ENCODE measurements at places on chromosomes 1 and 21.

- no peak for DNase-seq
These were observed 30.5 kb upstream of the AHCYL1 start for GRCh38 chr1:109954041-109954512.

DNA sequence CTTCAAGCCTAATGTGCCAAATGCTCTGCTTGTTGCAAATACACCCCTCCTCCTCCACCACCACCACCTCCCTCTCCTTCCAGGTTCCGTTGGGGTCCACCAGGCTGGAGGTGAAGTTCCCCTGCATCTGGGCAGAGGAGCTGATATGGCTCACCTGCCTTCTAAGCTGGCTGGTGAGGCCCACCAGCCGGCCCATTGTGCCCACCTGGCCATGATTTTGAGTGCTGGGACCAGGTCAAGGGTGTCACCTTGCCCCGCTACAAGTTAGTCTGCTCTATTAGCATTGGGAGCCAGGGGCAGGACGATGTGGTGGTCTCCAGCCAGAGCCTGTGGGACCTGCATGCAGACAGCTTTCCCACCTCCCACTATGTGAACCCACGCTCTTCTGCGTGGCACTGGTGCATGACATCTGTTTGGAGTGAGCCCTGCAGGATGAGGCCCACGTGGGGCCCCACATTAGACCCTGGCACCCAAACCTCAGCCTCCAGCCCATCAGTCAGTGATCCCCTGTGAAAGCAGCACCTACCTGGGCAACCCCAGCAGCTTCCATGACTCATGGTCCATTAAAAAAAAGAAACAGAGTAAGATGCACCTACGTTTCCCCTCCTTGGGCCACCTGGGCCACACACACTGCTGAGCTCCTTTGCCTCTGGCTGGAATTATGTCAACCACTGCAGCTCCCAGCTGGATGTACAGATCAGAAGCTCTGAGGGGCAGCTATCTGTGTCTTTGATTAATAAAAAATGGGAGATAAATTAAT lies 15.6 kb upstream of the CDCP2 start:
- DNase-seq: no peak

DNA sequence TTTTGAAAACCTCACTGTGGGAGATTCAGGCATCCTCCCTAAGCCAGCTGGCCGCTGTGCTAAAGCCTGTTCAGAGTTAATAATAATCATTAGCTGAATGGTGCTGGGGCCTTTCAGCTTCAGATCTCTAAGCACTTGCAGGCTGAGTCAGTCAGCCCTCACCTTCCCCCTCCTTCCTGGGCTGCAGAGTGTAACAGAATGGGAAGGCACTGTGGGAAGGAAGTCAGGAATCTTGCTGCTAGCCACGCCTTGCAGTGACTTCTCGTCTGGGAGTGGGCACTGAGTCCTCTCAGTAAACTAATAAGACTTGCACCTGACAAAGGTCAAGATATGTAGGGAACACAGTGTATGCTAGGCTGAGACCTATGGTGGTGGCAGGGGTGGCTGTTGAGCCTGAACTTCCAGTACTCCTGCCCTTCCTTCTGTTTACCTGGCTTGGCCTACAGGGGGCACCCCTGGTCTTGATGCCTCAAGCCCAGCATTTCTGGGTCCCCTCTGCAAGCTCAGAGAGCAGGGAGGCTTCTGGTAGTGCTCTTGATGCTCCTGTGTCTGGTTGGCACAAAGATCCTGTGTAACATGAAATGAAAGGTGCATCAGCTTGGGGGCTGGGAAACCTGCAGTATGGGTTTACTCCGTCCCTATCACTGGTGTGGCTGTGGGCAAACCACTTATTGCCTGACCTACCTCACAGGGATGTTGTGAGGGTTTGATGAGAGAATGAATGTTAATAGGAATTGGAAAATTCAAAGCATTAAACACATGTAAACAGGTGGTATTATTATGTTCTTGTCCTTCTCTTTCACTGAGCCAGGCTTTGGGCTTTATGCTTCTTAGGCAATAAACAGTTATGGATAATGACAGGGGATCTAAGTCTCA lies 6.0 kb downstream of the CYB561D1 start:
- peak; percentile 61 for DNase-seq

- no peak for DNase-seq
These were observed 22.1 kb downstream of the CRYAA start for GRCh38 chr21:43190951-43191350.

DNA sequence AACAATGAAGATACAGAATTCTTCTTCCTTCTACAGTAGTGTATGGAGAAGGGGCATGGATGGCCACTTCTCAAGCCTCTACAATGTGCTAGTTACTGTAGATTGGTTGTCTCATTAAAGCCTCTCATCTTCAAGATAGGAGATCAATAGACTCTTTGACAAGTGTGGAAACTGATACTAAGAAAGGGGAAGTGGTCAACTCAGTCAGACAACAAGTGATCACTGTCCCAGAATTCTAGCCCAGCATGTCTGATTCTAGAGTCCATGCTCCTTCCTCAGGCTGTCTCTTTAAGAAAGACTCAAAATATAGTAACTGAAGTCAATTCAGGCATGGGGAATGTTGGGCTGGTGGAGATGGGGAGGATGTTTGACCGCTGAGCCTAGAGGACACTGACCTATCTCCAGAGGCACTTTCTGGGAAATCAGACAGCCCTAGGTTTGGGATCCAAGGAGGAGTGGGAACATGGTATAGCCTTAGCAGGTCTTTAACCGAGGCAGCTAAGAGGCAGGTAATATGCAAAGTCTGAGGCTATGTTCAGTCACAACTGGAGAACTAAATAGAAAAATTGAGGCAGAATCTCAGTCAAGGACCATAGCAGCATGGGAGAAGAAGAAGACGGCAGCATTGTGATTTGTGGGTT lies 39.3 kb upstream of the EYA3 start:
- no peak for DNase-seq

DNA sequence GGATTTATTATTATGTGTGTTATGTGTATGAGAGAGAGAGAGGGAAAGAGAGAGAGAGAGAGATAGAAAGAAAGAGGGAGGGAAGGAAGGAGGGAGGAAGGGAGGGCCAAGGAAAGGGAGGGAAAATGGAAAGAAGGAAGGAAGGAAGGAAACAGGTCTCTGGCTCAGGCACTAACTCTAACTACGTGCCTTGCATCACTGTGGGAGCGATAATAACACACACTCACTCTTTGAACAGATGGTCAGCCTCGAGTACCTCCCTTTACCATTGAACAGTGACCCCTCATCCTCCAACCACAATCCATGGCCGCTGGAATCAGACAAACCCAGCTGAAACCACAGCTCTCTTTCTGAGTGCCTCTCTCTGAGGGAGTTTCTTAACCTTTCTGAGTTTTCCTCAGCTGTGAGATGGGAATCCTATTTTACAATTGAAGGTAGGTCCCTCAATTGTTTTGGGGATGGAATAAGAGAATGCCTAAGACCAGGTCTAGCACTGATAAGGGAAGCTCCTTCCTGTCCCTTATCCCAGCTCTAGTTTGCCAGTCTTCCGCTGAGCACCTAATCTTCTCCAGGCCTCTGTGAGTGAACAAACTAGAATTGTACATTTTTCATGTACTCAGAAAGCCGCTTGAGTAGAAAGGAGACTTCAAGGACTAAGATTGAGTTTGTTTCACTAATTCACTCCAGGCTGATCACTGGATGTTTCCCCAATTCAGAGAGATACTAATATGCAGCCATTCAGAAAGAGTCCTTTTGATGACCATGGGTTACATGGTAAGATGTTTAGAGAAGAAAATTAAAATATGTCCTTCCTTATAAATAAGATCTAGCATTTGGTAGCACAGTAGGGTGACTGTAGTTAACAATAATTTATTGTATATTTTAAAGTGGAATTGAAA lies 62.8 kb downstream of the IRF2BP2 start:
- no peak for DNase-seq

DNA sequence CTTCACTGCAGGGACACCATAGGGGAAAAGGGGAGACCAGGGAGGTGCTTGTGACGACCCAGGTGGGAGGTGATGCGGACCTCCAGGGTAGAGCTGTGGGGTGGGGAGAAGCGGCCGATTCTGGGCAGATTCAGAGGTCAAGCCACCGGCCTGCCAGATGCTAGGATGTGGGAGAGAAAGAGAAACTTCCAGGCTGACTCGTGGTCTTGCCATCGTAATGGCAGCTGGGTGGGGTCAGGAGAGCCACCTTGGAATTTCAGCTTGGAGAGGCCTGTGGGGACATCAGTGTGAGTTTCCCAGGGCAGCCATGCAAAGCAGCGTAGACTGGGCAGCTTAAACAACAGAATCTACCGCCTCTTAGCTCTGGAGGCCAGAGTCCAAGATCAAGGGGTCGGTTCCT lies 258.0 kb upstream of the VAMP3 start:
- DNase-seq: no peak

DNA sequence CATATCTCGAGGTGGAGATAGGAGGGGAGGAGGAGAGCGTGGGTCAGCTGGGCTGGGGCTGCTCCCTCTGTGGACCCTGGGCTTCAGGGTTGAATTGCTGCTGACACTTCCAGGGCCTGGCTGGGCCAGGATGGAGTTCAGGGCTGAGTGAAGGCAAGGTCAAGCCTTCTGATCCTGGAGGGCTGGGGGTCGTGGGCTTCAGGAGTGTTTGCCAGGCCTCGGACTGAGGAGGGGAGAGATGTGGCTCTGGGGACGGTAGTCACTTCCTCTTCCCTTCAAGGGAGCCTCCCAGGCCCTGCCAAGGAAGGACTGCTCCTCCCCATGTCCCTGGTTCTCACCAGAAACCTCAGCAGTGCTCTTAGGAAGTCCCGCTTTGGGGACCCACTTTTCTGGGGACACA lies 12.1 kb upstream of the FAM131C start:
- DNase-seq: no peak

DNA sequence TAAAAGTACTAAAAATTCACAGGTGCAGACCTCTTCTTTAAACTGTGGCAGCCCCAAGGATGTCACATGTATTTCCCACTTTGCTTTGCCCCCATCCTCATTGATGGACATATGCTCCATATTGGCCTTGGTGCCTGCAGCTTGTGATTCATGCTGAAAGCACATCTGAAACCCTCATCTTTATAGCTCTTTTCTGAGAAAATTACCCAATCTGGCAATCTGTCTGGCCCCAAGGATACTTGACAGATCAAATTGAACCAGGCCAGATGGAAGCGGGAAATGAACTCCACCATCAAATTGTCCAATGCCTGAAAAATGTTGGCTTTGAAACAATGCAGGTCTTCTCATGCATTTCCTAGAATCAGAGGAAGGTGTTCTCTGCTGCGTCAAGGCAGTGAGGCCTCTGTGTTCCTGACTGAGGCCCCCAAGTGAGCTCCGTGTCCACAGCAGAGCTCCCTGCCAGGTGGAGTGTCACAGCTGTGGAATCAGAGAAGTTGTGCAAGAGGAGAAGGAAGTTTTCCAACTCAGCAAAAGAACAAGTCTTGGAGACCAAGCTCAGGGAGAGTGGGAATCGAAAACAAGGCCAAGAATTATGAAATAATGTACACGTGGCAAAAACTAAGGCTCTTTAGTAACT lies 323.7 kb downstream of the PLPP3 start:
- no peak for DNase-seq

- DNase-seq: no peak
These were observed at the start of gene RAB42 for GRCh38 chr1:28591708-28592320. TSS of gene RAB42 (plus strand) at chr1:28592265. CDS start at chr1:28592512, 247 bp downstream.

DNA sequence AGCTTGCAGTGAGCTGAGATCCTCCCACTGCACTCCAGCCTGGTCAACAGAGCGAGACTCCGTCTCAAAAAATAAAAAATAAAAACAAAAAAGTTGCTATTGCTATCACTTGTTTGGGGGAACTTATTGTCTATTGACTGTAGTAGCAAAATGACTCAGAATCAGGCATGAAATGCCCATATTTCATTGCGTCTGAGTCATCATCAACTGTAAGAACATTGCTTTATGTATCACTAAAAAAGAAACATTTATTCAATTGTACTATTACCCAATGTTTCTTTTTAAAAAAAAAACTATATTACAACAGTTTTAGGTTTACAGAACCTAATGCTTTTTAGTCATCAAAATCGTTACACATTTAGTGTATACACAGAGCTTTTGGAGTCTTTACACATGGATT lies 91.0 kb upstream of the FMN2 start:
- DNase-seq: no peak

- no peak for DNase-seq
These were observed 44.0 kb upstream of the DIPK1A start for GRCh38 chr1:93005252-93005598.

- no peak for DNase-seq
These were observed 81.1 kb downstream of the DSCAM start for GRCh38 chr21:40765811-40766210.

- DNase-seq: no peak
These were observed 88.7 kb downstream of the CD247 start for GRCh38 chr1:167429612-167430011.

GRCh38 chr1:169368406-169368769 lies 393 bp downstream of the BLZF1 start:
- DNase-seq: peak; percentile 15

GRCh38 chr1:11487196-11487751 lies 8.3 kb downstream of the DISP3 start:
- no peak for DNase-seq

GRCh38 chr21:35113064-35113463 lies 64.0 kb upstream of the RUNX1 start:
- DNase-seq: no peak

DNA sequence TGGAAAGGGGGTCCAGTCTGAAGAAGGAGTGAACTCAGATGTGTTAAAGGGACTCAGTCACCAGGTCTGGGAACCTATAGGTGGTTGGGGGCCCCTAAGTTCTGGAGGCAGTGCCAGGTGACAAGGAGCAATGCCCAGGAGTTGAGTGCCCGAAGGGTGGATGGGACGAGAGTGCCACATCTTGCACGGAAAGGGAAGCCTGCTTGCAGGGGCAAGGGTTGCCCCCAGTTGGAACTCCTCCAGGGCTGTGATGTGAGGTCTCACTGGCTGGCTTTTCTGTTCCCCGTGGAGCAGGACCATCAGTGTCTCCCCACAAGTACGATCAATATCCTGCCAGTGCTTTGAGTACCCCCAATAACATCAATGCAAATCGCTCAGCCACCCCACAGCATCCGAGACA lies 107.3 kb downstream of the TOMM20 start:
- DNase-seq: no peak

GRCh38 chr21:29523646-29524045 lies 224.9 kb downstream of the BACH1 start:
- DNase-seq: no peak

GRCh38 chr1:228109962-228110488 lies 926 bp upstream of the MRPL55 start:
- DNase-seq: no peak

GRCh38 chr1:63971557-63971956 lies 197.7 kb downstream of the ROR1 start:
- DNase-seq: no peak

DNA sequence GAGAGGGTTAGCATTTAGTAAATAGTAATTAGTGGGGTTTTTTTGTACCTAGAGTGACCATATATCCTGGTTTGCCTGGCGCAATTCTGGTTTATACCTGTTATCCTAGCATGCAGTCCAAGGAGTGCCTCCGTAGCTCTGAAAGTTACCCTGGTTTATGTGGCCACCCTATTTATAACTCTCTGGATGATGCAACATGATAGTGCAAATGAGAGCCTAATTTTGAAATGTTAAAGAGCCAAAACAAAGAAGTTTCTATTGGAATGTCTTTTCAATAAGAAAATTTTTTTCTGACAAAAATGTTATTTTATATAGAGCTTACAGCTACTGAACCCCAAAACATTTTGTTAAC lies 5.7 kb downstream of the AHCYL1 start:
- DNase-seq: no peak

GRCh38 chr1:228316589-228317387 lies 89.8 kb downstream of the TRIM11 start:
- DNase-seq: no peak

GRCh38 chr1:84013708-84014107 lies 14.8 kb upstream of the TTLL7 start:
- no peak for DNase-seq

Measured in CD4-positive, alpha-beta T cell treated with Interleukin-2 at 100 ng/mL for 4 hours (primary cell).